ENCODE measurements at places on chromosomes 13 and 19.

DNA sequence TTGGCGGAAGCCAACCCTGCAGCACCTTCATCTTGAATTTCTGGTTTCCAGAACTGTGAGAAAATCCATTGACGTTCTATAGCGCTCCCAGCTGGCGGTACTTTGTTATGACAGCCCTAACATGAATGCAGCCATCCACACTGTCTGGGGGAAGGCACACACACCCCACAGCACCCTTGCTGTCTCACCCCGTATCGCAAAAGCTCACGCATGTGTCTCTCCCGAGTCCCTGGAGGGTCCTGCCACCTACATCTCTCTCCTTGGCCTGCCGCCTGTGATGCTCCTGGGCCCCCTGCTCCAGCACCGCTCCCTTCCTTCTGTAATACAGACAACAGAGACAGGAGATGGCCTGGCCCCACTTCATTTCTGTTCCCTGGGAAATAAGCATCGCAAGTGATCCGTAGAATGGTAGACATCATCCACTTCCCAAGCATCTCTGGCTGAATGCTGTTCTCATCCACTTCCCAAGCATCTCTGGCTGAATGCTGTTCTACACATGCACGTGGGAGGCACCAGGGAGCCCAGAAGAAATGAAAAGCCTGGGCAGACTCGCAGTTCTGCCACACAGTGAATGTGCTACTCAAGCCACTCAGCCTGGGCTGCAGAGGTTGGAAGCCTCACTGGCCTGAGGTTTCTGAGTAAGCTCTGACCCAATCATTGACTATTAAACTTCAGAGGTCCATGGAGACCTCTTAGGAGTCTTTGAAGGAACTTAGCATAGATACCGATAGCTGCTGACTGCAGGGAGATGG, 29.6 kb downstream of the EPN1 start:
- DNase-seq: no peak

- DNase-seq: no peak
These were observed 145.6 kb upstream of the ZNF536 start for GRCh38 chr19:30226464-30227011.

DNA sequence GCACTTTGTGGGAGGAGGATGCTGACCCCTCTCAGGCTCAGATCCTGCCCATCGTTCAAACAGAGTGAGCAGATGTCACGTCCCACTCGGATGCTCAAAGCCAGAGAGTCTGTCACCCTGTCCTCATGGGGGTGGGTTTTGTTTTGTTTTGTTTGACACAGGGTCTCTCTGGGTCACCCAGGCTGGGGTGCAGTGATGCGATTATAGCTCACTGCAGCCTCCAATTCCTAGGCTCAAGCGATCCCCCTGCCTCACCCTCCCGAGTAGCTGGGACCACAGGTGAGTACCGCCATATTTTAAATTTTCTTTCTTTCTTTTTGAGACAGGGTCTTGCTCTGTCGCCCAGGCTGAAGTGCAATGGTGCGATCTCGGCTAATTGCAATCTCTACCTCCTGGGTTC, 4.0 kb downstream of the ADGRE2 start:
- DNase-seq: no peak

GRCh38 chr19:38695832-38696728, 48.2 kb downstream of the CAPN12 start:
- DNase-seq: no peak

GRCh38 chr13:97866346-97866745, 87.1 kb upstream of the IPO5 start:
- no peak for DNase-seq

DNA sequence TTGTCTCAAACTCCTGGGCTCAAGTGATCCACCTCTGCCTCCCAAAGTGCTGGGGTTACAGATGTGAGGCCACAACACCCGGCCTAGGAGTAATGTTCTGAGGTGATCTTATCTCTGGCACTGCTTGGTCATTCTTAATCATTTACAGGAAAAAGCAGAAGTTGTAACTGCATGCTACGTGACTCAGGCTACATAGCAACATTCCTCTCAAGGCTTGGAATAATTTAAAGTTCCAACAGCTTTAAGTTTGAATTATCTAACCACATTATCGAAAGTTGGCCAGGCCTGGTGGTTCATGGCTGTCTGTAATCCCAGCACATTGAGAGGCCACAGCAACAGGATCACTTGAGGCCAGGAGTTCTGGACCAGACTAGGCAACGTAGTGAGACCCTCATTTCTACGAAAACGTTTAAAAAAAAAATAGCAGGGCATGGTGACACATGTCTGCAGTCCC, 3.9 kb upstream of the B9D2 start:
- no peak for DNase-seq

GRCh38 chr19:41027273-41027967, 36.3 kb downstream of the CYP2B6 start:
- no peak for DNase-seq

DNA sequence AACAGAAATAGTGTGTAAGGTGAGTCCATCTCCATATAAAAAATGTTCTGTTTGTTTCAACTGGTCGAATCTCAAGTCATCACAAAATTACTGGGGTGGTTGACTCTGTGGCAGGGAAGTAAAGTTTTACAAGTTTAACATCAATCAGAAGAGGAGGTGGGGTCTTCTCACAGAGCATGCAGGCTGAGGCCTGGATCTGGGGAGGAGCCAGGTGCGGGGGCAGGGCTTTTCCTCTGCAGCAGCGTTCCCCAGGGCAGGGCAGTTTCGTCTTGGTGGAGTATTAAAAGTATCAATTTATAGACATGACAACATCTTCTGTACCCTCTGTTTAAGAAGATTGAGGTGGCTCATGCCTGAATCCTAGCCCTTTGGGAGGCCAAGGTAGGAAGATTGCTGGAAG, 68.8 kb downstream of the SLC7A9 start:
- DNase-seq: no peak

GRCh38 chr19:47520343-47520806, 5.5 kb upstream of the NAPA start:
- DNase-seq: no peak

DNA sequence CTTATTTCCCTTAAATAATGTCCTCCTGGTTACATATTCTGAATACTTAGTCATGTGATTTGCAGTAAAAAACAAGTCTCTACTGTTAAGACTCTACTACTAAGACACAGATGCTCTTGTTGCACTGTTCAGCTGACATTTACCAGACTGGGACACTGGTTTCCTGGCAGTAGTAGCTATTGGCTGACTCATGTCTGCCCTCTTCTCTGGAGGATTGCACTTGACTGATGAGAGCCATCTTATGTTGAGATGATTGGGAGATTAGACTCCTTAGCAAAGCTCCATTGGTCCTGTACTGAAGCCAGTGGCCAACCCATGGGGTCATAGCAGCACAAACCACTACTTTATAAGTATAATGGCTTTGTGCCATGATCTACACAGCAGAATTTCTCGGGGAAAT, 1672.6 kb upstream of the PCDH20 start:
- DNase-seq: no peak

DNA sequence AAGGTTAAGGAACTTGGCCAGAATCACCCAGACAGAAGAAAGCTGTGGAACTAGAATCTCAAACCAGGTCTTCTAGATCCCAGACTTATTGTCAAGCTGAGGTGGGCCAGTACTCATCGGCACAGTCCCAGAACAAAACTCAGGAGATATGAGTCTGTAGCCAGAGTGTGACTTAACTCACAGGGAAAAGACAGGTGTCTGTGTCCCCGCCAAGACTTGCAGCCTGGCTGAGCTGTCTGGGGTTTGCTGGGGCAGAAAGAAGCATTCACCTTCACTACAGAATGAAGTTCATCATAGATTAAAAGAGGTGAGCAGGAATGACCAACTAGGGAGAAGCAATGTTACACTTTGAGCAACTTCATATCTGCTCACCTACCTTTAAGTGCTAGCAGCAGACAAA, 257.2 kb downstream of the FOXO1 start:
- DNase-seq: no peak

DNA sequence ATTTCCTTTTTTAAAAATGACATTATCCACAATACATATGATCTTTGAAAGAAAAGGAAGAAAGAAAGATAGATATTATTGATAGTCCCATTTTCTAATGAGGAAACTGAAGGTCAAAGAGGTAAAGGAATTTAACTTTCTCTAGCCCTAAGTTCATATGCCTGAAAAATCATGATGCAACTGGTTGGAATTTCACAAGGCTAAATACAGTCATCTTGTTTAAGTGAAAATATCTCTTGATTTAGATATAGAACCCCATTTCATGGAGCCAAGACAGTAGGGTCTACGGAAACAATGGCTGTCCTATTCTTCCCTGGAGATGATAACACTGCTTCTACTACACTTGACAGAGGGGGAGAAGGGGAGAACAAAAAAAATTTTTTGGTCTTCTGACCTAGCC, 366.2 kb downstream of the DNAJC15 start:
- DNase-seq: no peak

GRCh38 chr19:39405958-39406655, 540 bp upstream of the ZFP36 start:
- DNase-seq: peak; percentile 85

DNA sequence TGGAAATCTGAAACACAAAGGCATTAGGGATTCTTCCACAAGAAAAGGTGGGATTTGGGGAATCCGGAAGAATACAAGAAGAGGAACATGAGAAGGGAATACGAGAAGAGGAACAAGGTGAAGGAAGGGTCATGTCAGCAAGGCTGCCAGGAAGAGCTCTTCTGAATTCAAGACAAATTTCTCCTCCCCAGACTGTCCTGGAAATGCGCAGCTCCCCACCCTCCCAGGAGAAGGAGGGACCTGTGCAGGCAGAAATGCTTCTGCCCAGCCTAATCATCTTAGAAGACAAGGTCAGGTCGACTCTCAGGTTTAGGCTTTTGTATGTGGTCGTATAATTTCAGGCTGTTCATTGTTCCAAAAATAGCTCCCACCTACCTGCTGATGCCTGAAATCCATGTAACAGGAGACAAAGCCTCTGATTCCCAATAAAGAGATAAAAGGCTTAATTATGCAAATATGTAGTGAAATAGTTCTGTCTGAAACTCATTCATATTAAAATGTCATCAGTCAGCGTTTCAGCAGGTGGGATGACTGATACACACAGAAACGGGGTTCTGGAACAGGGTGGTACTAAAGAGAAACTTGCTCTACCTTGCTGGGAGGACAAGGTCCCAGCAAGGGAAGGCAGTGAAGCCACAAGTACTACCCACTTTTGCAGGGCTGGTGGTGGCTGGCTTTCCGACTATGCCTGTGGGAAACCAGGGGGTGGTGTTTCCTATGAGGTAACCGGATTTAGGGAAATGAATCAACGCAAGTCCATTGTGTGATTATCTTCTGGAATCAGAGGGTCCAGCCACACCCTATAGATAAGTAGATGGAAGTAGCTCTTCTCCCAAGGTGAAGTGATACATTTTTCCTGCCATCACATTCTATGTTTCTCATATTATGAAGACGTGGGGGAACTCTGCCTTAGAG, 76.1 kb downstream of the KL start:
- DNase-seq: no peak

DNA sequence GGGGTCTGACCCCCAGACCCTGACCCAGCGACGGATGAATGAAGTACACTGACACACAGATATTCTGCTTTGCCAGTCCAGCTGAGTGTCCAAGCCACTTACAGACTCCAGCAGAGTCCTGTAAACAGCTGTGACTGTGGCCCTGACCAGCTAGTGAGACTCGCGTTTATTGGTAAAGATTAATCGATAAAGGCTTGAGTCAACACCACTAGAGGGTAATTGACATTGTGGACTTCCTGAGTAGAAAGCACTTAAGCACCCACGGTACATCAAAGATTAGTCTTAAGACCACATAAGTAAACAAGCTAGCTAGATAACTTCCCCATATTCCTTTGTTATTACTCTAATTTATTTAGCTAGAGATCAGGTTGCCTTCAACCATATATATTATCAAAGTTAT, 146.0 kb downstream of the OXGR1 start:
- DNase-seq: no peak

GRCh38 chr13:114002771-114003321, 29.0 kb upstream of the C13orf46 start:
- DNase-seq: no peak

DNA sequence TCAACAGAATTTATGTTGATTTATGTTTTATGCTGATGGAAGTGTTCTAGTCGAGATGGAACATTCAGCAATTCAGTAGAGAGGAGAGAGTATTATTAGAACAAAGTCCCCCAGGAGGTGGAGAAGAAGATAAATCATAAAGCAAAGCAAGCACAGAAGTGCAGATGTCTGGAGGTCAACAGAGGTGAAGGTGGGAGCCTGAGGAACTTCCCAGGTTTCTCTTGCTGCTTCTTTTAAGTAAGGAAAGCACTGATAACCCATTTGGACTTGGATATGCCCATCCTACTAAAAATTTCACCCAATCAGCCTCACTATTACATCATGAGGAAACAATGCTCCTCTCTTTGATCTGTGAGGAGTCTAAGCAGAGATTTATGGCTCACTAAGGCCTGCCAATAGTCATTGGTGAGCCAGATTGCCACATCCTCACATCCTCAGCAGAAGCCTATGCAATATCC, 98.8 kb downstream of the EPSTI1 start:
- DNase-seq: no peak

GRCh38 chr19:13726323-13726722, 38.0 kb upstream of the MRI1 start:
- DNase-seq: no peak

- no peak for DNase-seq
These were observed 380.0 kb upstream of the SGCG start for GRCh38 chr13:22800526-22801401.

DNA sequence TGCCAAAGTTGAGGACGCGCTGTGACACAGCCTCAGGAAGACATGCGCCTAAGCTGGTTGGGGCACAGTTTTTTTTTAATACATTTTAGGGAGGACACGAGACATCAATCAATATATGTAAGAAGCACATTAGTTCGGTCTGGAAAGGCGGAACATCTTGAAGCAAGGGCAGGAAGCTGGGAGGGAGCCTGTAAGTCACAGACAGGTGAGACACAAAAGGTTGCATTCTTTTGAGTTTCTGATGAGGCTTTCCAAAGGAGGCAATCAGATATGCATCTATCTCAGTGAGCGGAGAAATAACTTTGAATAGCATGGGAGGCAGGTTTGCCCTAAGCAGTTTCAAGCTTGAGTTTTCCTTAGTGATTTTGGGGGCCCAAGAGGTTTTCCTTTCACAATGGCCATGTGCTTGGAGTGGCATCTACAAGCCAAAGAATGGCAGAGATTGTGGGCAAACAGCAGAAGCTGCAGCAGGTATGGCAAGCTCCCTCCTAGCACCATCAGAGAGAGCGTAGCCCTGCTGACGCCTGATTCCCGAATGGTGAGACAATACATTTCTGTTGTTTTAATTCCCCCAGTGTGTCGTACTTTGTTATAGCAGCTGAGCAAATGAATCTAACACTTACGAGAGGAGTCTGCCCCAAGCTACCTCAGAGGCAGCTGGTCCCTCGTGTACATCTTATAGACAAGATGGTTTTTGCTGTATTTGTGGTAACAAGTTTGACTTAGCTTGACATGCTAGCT, 99.5 kb upstream of the TMTC4 start:
- DNase-seq: no peak

Data from T follicular helper cell (primary cell).